HS-27A (cell line): ENCODE measurements at places on chromosomes 12 and 14.

GRCh38 chr12:104736307-104736706 is 221.8 kb downstream of the SLC41A2 start:
- DNase-seq = no peak

GRCh38 chr12:114779186-114779585 is 95.2 kb upstream of the TBX3 start:
- no peak for DNase-seq

DNA sequence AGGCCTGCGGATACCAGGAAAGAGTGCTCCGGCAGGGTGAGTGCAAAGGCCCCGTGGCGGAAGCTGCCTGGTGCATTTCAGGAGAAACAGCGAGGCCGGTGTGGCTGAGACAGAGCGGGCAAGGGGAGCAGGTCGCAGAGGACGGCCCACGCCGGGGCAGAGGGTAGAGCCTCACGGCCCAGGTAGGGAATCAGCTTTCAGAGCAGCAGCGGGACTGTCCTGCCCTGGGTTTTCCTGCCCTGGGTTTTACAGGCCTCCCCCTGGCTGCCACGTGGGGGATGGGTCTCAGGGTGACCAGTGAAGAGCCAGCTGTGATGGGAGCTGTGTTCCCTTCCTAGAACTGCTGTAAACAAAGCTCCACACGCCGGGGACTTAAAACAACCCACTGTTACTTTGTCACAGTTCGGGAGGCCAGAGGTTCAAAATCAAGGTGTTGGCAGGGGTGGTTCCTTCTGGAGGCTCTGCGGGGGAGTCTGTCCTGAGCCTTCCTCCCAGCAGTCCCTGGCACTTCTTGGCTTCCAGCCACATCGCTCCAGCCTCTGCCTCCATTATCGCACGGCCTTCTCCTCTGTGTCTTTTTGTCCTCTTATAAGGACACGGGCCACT is 10.4 kb downstream of the NCOR2 start:
- no peak for DNase-seq

GRCh38 chr12:30925607-30926242 is 823 bp upstream of the TSPAN11 start:
- no peak for DNase-seq

DNA sequence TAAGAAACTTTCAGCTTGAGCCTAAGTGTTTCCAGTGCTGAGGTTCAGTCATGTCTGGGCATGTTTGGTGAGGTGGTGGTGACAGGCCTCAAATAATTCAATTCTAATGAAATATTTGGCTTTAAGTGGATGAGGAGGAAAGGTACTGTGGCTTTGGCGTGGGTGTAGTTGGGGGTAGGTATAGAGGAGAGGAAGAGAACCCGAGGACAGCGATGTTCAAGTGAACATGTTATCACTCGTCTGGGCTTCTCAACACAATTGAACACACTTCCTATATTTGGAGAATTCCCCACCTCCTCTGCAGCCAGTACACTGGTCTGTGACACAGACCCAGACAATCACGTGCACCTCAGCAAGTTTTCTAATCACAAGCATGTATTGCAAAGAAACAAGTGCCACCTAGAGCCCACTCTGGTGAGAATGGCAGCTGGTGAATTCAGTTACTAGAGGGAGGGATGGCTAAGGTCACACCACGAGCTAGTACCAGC is 53.0 kb downstream of the IFNG-AS1 start:
- DNase-seq = no peak

- DNase-seq = no peak
These were observed 14.7 kb downstream of the ITGA5 start for GRCh38 chr12:54404061-54405004.

GRCh38 chr12:87960566-87960965 is 68.6 kb downstream of the C12orf50 start:
- DNase-seq = no peak

- DNase-seq = no peak
These were observed 169.8 kb upstream of the PLXNC1 start for GRCh38 chr12:93978553-93978952.

DNA sequence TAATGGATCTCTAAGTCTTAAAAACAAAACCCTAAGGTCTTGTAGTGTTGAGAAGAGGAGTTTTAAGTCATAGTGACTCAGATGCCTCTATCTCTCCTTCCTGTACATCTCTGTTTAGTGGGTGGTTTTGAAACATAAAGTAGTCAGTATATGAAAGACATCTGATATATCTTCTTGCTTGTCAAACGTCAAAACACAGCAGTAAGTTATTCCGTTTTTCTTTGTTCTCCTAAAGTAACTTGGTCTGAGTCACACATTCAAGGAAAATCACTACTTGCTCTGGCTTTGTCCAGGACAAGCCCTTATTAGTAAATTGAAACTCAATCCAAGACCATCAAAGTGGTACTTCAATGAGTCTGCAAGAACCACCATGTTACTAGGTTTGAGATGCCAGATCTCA is 1172.5 kb downstream of the BCL11B start:
- no peak for DNase-seq

DNA sequence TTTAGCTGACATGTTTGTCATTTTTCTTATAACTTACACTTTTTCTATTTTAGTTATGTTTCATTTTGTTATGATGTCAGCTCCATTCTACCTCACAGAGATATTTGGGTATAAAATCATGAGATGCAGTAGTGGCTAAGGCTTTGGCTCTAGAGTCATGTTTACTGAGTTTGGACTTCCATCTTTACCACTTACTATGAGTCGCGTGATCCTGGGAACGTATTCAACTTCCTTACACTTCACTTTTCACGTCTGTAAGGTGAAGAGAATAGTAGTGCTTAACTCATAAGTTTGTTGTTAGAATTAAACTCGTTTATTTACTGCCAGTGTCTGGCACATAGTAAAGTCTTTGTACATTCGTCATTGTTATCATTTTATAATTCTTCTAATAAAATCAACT is 126.3 kb downstream of the ERC1 start:
- no peak for DNase-seq

- no peak for DNase-seq
These were observed 11.2 kb upstream of the FKBP11 start for GRCh38 chr12:48936379-48936979.

- no peak for DNase-seq
These were observed 688.0 kb downstream of the VRK1 start for GRCh38 chr14:97485201-97485600.

DNA sequence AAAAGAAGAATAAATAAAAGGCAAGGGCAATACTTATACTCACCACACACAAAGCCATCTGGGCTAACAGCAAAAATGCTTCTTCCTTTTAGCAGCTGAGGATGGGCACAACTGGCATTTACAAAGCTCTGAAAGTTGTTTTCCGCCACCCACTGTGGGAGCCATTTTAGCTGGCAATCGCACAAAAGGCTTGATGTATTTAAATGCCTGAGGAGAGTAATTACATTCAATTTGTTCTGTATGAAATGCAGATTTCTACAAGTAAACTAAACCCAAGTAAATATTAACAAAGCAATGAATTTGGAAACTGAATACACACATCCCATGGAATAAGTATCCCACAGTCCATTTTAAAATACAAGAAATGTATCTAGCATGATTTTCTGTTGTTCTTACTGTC is 37.5 kb downstream of the LRIG3 start:
- DNase-seq = no peak

- DNase-seq = no peak
These were observed 634.9 kb downstream of the DIO2 start for GRCh38 chr14:79576424-79576823.

DNA sequence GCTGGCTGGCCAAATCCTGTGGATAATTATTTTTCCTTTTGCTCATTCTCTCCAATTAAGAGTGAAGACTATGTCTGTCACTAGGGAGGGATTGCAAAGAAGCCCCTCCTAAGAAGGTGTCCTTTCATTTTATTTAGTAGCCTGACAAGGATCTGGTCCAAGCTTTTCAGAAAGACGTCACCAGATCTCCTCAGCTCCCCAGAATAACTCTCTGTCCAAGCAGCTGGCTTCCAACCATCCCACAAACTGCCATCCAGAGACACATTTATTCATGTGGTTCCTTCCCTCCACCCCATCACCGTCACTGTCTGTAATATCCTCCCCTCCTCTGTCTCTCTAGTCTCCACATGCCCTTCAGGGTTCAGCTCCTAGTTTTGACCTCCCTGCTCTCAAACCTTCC is 69.9 kb downstream of the PPM1H start:
- DNase-seq = no peak

DNA sequence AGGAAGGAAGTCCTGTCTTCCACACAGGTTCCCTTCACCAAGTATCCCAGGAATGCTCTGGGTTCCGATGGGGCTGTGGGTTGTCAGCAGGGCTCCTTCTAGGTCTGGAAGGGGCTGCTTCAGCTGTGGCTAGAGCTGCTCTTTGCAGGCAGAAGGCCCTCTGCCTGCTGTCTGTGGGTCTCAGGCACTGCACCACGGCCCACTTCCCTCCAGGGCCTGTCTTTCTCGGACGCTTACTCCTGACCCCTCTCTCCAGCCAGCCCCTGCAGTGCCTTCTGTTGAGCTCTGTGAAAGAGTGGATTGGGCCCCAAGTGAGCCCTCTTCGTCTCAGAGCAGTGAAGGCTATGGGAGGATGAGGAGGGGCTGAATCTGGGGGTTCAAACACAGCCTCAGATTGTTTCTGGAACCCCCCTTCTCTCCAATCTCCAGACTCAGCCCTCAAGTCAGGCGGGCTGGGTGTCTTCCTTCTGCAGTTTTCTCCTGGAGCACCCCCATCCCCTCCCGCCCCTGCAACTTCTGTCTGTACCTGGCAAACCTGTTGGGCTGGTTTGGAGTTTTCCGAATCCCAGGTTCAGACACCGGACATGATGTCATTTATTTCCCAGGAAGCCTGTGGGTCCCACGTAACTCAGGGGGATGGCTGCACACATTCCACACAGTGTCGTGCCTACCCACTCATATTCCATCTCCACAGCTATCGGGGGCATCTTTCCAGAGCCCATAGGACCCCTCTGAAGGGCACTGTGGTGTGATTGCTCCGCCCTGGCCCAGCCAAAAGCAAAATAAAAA is 24.9 kb upstream of the SPPL3 start:
- no peak for DNase-seq

DNA sequence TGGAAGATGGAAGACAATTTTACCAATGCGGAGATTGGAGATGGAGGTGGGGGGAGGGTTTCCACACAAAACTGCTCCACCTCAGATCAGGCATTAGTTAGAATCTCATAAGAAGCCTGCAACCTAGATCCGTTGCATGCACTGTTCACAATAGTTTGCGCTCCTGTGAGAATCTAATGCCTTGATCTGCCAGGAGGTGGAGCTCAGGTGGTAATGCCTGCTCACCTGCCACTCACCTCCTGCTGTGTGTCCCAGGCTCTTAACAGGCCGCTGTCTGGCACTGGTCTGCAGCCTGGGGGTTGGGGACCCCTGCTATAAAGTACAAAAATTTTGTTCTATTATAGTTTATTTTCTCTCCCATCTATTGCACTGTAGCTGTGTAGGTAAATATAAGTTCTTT is 84.9 kb upstream of the FOXG1 start:
- DNase-seq = no peak

GRCh38 chr12:130917607-130918006 is 36.1 kb upstream of the ADGRD1 start:
- no peak for DNase-seq

GRCh38 chr14:74981833-74982232 is 20.9 kb upstream of the EIF2B2 start:
- DNase-seq = no peak

DNA sequence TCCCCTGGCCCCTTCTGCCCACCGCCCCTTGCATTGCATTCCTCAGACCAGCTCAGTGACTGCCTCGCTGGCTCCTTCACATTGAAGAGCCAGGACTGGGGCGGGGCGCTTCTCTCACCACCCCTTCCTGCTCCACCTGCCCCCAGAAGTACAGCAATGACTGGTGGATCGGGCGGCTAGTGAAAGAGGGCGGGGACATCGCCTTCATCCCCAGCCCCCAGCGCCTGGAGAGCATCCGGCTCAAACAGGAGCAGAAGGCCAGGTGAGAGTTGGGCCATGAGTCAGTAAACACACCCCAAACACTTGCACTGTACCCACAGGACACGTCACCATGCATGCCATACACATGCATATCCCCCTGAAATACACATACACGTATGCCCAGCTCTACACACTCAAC is 5.8 kb downstream of the CACNB3 start:
- no peak for DNase-seq
